Memory B cell (primary cell): ENCODE measurements at places on chromosomes 16 and 17.

GRCh38 chr17:57375770-57376225, 119.5 kb downstream of the MSI2 start:
- no peak for DNase-seq

DNA sequence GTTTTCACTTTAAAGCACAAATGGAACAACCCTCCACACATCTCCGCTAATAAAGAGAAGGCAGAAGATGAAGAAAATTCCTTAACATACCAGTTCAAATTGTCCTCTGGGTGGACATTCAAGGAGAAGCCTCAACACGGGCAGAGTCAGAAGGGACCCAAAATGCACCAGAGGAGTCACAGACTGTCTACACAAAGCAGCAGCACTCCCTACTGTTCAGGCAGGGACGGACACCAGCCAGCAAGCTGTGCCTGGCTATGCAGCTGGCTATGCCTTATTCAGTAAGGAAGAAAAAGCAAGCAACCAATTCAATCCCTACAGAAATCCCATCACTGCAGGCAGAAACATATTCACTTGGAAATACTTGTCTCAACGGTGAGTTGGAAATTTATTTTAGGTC, 8.1 kb downstream of the DNAJC7 start:
- no peak for DNase-seq

DNA sequence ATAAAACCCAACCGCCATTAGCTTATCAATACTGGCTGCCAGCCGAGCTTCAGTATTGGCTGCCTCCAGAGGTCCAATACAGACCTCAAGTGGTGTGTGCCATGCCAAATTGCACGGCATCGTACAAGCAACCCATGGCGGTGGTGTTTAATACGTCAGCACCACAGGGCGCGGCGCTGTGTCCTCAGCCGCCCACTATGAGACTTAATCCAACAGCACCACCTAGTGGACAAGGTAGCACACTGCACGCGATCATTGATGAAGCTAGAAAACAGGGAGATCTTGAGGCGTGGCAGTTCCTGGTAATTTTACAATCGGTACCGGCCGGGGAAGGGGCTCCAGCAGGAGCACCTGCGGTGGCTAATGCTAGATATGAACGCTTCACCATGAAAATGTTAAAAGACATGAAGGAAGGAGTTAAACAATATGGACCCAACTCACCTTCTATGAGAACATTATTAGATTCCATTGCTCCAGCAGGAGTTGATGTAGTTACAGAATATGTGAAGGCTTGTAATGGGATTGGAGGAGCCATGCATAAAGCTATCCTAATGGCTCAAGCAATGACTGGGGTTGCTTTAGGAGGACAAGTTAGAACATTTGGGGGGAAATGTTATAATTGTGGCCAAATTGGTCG, 15.4 kb downstream of the FLYWCH1 start:
- DNase-seq = peak; percentile 87

DNA sequence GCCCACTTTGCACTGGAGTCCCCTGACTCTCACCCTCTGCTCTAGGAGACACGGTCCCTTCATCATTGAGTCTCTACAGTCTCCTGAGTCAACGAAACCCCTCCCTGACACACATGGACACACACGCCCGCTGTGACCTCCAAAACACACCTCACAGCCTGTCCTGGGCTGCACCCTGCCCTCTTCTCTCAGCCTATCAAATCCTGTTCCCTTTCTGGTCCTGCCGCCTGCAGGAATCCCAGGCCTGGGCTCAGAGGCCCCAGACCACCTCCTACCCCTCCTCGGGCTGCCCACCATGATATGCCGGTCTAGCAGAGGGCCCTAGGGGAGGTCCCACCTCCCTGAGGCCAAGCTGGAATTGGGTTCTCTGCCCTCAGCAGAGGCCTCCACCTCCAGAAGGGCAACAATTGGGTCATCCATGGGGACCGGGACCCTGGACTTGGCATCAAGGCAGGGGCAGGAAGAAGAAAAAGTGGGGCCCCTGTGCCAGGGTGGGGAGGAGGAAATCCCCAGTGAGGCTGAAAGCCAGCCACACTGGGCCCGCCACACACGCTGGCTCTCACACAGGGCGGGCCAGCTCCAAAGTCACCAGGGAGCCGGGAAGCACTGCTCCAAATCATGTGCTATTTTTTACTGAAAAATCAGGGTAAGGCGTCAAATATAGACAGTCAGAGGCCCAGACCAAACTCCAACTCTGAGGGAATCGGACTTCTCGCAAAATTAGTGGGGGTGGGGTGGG, 3.4 kb downstream of the PPP1R9B start:
- no peak for DNase-seq

DNA sequence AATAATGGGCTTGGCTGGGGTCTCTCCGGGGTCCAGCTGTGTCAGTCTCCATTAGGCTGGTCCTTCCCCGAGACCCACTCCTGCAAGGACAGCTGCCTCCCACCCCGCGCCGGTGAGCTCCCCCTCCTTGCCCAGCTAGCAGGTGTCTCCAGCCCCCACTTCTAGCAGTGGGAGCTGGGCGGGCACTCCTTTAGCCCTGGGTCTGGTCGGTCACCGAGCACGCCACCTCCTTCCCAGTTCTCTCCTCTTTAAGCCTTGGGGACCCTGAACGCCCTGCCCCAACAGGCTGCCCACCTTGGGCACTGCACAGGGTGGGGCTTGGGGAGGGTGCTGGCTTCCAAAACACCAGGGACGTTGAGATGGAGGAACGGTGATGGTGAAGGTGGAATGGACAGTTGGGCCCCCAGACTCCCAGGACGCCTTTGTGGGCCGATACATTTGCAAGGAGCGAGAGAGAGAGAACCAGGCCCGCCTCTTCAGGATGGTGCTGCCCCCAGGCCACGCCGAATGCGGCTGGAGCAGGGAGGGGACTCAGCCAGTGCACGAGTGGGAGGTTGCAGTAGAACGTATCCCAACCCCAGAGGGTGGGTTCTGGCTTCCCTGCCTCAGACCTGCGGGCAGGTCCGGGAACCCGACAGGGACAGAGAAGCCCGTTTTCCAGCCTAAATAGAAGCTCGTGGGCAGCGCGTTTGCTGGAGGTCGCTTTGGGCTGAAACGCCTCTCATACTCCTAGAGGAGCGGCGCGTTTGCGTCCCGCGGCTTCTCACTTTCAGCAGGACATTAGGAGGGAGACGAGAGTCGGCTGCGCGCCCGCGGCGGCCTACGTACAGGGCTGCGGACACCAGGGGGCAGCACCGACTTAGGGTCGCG, 10.7 kb downstream of the TBX2 start:
- DNase-seq = peak; percentile 71

- no peak for DNase-seq
Measured at GRCh38 chr17:49548506-49549310, 27.0 kb upstream of the NXPH3 start.

DNA sequence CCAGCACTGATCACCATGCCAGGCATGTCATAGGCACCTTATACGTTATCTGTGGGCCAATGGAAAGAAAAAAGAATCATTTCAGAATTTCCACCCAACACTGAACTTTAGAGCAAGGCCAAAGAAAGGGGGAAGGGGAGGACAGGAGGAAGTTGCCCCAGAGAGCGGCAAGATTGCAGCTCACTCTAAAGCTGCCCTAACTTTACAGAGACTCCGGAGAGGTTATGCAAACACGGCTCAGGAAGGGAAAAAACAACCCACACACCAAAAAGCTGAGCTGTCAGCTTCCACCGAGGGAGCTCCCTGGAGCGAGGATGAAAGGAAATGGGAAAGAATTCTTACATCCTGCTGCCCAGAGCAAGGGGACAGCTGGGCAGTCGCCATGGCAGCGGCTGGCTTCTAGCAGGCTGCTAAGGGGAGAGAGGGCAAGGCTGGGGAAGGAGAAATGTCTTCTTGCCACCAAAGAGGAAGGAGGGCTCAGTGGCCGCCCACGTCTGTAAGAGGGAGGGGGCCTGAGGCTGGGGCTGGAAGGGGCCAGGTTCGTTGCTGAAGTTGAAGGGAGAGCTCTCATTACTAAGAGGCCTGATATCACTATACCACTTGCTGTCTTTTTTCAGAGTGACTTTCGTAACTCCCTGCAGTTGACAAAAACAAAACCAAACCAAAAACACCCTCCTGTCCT, 18.2 kb downstream of the COTL1 start:
- no peak for DNase-seq

DNA sequence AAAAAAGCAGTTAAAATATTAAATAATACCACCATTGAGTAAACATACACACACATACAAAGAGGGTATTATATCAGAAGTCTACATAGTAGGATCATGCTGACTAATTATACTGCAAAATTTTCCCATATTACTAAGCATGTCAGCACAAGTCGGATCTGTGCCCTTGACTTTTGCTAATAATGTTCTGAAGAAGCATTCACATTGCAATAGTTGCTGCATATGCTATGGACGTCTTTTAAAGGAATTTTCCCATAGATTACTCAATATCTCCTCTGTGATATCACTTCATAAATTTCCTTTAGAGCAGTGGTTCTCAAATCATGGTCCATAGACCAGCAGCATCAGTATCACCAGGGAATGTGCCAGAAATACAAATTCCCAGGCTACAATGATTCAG, 110.9 kb upstream of the NUDT7 start:
- DNase-seq = no peak

DNA sequence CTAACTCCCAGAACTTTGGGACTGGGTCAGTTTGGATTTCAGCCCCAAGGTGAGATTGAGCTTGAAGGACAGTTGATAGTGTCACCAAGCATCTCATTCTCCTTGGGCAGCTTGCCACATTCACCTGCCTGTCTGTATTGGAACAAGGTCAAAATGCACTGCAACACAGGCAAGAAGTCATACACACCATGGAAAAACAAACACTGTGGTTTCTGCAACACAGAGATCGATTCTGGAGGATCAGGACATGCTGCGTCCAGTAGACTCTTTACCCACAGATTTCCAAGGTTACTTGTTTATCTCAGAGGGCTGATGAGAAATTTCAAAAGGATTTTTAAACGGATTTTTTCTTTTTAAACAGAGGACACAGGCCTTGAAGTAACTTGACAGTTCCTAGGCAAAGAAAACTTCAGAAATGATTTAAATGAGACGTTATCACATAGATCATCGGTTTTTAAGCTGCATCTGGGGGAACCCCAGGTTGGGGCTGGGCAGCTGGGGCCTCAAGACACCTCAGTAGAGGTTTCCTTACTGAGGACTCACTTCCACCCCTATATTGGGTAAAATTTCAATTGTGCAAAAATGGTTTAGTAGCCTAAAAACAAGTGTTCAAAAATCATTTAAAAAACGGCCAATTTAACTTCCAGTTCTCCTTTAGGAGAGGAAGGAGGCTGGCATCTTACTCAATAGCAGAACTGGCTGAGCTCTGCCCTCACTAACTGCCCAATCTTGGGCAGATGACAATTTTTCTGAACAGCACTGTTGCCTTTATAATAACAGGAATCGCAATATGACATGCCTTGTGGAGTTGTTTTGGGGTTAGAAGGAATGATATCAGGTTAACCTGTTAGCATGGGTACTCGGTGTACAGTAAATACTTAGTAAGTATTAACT, 299.3 kb downstream of the XYLT1 start:
- no peak for DNase-seq

DNA sequence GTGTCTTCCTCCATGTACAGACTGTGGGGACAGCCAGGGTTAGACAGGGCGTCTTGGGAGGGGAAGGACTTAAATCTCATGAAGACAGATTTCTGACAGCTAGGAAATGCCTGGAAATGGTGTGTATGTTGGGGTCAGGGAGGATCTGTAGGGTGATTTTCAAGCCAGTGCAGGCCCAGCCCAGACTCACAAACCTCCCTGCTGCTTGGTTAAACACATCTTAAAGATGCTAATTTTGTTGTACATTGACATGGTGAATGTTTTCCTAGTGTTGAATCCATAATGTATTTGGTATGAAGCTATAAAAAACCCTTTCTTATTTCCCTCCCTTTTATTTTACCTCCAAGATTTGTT, 238.3 kb downstream of the CCDC182 start:
- no peak for DNase-seq

GRCh38 chr16:19746561-19746960, 28.5 kb downstream of the IQCK start:
- no peak for DNase-seq

DNA sequence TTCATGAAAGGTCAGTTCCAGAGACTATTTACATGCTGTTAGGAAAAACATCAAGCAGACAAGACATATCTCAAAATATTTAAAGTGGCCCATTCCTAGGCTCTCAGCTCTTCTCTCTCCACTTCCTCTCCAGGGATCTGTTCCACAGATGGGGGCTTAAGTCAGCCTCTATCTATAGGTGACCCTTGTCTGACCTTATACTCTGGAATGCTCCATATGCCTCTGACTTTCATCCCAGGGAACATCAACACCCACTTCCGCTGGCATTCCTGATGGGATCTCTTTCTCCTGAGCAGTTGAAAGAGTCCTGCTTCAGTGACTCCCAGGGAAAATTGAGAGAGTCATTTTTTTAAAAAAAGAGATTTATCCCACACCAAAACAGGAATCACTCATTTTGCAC, 11.5 kb upstream of the WIPI1 start:
- DNase-seq = no peak

DNA sequence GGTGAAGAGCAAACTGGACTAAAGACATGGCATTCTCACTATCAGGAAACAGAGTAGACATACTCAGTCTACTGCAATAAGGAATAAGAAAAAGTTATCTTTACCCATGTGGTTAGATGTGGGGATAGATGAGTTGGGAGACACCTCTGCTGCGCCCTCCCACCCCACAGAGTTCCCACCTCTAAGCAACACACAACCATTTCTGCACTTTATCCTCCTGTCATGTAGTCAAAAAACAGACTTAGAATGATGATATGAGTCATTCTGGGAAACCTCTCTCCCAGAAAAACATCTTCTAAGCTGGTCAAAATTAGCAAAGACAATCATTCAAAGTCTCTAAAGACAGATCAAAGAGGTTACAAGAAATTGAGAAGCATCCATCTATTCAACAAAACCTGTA, 94.9 kb downstream of the CACNG1 start:
- DNase-seq = no peak

DNA sequence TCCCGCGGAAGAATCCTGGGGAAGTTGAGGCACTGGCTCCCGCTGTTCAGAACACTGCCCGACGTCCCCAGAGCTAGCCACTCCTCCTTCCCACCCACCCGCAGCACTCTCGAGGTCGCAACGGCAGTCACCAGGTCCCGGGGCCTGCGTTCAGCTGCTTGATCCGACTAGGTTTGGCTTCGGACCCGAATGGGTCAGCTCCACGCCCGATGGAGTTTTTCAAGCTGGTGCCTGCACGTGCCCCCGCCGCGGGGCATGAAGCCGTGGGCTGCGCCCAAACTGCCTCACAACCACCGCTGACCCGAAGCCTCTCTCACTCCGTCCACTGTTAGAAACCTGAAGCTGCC, 12.4 kb upstream of the ODF4 start:
- no peak for DNase-seq

GRCh38 chr17:56807723-56808122, 26.0 kb downstream of the C17orf67 start:
- no peak for DNase-seq
